Central memory CD8-positive, alpha-beta T cell (primary cell): ENCODE measurements at places on chromosomes 5 and 9.

GRCh38 chr5:111144352-111144930 lies 52.3 kb downstream of the WDR36 start:
- no peak for DNase-seq

DNA sequence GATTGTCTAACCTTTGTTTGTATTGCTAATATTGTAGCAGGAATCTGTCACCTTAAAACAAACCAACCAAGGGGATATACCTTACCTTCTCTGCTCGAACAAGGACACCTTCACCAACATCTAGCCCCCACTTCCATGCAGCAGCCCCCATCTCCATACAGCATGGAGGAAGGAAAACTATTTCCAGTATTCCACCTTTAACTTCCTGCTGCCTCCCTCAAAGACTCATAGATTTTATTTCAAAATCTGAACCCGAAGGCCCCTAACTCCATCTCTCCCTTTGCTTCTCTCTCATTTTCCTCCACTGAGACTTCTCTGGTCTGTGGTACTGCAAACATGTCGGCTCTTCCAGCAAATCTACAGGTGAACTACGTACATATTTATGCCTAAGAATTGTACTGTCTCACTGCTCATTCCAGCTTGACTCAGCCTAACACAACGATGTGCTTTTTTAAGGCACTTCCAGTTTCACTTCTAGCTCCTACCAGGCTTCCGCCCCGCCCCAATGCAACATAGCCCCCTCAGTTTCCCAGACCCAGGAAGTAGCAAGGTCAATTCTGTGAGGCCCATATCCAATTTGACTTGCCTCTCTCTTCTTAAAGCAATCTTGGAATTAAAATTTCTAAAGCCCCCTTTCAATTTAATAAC lies 70.7 kb upstream of the RNF38 start:
- peak; percentile 35 for DNase-seq

DNA sequence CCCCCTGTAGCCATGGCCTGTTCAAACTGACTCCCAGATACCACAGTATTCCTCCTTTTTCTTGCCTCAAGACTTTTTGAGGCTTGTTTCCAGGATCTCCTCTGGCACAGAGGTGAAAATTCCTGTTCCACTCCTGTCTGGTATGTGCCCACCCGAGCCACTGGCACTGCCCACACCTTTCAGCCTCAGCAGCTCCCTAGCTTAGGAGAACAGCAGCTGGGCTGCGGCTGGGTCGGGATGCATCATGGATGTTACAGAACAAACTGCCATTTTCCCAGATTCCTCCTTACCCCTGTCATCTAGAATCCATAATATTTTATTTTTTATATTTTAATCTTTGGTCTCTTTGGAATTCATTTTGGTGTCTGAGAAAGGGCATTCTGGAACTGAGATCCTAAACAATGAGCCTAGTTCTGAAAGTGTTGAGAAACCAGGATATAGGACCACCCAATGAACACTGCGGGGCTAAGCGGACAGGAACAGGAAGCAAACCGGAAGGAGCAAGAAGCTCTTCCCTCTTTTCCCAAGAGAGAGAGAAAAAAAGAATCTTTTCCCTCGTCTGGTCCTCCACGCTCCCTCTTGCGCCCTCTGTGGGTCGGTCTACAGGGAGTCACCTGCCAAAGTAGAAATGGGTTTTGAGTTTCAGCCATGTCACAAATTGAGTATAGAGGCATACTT lies 12.5 kb downstream of the OR2S2 start:
- peak; percentile 18 for DNase-seq

DNA sequence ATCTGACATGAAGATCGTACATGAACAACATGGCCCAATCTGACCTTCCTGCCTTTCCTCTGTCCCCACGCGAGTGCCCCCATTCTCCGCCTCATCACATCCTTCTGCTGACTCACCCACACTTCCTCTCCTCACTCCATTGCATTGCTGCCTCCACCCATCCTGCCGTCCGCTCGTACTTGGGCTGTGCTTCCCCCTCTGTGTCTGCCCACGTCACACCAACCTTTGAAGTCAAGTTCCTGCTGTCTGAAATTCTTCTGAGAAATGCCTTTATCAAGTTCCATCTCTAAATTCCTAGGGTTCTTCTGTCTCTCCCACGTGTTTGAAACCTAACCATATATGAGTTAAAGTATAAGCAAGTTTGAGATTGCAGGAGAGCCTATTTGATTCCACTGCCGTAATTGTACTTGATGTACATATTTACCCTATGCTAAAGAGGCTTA lies 18.0 kb upstream of the STARD4 start:
- peak; percentile 46 for DNase-seq

DNA sequence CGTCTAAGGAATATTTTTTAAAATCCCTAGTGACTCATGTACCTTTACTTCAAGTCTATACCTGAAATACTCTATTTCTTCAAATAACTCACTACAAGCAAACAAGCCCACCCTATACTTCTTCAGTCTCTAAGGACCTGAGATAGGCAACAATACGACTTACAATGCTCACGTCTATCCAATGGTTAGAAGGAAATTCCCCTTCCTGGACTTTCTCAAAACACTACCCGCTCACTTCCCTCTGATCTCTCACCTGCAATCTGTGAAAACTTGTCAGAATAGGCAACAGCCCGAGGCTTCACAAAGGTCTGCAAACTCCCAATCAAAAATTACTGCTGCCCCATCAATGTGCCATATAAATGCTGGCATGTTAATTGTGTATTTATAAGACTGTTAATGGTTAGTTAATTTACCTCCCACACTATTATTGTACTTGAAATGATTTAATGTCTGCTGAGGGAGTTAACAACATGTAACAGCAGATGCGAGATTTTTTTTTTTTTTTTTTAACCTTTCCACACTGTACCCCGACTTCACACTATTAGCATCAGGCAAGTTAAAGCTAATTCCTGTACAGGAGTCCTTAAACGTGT lies 27.3 kb downstream of the MAPKAP1 start:
- DNase-seq, result no peak

GRCh38 chr9:127444283-127444920 lies 6.8 kb downstream of the RPL12 start:
- DNase-seq, result no peak

DNA sequence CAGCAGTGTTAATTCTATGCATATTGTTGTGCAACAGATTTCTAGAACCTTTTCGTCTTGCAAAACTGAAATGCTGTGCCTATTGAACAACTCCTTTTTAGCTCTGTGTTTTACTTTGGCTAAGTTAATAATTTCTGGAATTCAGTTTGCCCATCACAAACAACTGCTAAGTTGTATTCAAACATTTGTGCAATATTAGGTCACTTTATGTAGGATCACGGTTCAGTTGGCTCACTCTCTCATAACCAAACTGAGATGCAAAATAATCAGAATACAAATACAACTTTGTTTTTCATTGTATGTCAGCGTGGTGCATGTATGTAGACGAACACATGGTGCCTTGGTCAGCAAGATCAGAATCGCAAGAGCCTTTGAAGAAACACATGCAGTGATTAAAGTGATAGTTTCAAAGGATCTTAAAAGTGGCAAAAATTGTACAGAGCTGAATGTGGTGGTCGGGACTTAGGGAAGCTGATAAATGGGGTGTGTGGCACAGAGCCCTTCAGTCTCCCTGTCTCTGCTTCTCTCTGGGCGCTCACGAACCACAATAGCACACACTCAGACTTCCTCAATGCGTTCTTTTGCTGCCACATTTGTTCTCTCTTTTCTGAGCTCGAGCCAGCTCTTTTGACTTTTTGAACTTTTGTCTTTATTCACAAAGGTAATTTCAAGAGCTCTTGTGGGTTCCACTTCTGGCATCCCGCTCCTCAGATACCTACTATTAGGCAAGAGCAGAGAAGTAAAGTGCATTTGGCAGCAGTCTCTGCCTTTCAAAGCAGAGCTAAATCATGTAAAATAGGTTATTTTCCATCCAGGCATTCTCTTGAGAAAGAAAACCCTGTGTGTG lies 112.4 kb upstream of the CTSL start:
- no peak for DNase-seq

DNA sequence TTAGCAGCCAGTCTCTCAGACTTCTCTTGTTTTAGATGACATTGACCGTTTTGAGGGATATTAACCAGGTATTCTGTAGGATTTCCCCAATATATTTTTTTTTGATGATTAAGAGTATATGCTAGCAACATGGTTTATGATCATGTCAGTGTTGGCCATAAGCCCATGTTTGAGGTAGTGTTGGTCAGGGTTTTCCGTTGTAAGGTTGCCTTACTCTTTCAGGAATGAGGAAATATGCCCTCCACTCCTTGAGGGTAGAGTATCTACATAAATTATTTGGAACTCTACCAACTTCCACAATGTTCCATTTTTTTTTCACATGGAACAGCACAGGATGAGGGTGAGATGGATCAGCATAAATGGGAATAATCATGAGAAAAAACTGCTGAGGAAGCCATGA lies 188.4 kb upstream of the PRDM9 start:
- no peak for DNase-seq

GRCh38 chr5:79697222-79698170 lies 7.9 kb downstream of the CMYA5 start:
- DNase-seq, result no peak

GRCh38 chr5:84729326-84729725 lies 344.6 kb upstream of the EDIL3 start:
- no peak for DNase-seq

GRCh38 chr9:131578731-131579504 lies 33.6 kb downstream of the PRRT1B start:
- DNase-seq, result no peak

DNA sequence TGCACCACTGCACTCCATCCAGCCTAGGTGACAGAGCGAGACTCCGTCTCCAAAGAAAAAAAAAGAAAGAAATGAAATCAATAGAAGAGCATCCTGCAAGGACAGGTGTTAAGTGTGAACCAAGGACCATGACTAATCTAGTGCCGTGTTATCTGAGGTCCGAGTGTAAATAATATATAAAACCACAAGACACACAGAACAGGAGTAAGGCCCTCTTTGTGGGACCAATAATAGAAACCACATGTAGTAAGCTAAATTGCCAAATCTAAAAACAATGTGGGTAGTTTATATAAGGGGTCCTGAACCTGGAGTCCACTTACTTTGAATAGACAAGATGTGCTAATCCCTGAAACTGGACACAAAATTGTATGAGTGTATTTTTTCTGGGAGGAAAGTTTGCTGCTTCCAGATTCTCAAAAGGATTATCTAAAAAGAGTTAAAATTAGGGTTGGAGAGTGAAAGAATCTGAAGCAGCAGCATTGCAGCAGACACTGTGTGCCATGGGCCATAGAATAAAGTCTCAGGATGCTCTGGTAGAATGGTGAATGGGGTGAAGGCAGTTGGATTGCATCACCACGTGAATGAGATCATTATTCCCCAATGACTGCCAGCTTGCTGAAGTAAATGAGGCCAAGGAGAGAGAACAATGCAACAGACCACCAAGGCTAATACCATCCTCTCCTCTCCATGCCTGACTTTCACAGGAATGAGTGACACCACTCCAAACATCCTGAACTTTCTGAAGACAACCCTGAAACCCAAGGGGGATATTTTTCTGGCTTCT lies 222.7 kb downstream of the DCP2 start:
- DNase-seq, result no peak

DNA sequence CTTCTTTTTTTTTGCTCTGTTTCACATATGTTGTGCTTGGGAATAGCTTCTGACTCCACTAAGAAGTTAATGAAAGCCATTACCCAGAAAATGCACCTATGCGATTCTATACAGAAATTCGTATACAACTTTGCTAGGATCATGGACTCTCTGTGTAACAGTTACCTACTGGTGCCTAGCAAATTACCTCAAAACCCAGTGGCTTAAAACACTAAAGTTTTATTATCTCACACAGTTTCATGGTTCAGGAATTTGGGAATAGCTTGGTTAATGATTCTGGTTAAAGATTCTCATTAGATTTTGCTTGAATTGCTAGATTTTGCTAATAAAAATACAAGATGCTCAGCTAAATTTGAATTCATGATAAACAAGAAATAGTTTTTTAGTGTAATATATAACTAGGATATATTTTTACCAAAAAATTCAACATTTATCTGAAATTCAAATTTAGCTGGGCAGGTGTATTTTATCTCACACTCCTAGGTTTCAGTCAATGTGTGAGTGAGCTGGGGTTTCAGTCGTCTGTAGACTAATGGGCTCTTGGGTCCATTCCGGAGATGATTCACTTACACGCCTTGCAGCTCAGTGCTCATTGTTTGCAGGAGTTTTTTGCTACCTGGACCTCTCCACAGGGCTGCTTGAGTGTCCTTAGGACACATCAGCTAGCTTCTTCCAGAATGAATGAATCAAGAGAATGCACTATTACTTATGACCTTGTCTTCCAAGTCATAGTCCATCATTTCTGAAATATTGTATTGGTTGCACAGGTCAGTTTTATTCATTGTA lies 75.1 kb downstream of the MROH2B start:
- DNase-seq, result no peak

GRCh38 chr9:127970401-127971313 lies 10.1 kb downstream of the EEIG1 start:
- peak; percentile 60 for DNase-seq

GRCh38 chr5:13664377-13664776 lies 280.1 kb downstream of the DNAH5 start:
- no peak for DNase-seq

DNA sequence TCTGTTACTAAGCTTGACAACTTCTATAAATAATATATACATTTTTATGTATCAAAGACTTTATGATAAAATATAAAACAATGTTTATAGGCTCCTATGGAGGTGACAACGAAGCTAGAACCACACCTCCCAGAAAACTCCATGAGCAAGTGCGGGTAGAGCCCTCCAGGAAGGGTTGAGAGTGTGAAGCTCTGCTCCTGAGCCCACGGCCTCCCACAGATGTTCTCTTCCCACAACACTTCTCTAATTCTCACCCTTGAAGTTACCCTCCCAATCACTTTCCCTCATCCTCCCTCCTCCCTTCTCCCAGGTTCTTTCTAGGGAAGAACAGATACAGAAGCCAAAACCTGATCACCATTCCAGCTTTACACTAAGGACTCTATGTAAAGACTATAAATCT lies 427.6 kb downstream of the SPOCK1 start:
- no peak for DNase-seq

DNA sequence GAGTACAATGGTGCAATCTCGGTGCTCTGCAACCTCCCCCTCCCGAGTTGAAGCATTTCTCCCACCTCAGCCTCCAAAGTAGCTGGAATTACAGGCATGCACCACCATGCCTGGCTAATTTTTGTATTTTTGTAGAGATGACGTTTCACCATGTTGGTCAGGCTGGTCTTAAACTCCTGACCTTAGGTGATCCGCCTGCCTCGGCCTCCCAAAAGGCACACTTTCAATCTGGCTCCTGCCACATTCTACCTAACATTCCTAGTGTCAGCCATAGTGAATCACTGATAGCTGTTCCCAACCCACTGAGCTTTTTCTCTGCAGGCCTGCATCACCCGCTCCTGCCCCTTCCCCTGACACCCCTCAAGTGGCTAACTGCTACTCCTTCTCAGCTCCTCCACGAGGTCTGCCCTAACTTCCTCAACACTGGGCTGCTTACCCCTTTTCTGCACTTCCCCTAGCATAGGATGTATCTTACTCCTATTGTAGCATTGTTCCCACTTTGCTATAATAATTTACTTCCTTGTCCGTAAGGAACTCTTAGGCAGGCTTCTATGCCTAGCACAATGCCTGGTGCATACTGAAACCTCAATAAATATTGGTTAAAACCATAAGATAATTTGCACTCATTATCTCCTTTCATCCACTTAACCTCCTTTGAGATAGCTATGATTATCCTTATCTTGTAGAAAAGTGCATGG lies 42.0 kb upstream of the LIFR start:
- DNase-seq, result no peak

GRCh38 chr9:74035786-74036185 lies 461.3 kb upstream of the RORB start:
- no peak for DNase-seq
